ENCODE measurements at places on chromosomes 11 and 22.

DNA sequence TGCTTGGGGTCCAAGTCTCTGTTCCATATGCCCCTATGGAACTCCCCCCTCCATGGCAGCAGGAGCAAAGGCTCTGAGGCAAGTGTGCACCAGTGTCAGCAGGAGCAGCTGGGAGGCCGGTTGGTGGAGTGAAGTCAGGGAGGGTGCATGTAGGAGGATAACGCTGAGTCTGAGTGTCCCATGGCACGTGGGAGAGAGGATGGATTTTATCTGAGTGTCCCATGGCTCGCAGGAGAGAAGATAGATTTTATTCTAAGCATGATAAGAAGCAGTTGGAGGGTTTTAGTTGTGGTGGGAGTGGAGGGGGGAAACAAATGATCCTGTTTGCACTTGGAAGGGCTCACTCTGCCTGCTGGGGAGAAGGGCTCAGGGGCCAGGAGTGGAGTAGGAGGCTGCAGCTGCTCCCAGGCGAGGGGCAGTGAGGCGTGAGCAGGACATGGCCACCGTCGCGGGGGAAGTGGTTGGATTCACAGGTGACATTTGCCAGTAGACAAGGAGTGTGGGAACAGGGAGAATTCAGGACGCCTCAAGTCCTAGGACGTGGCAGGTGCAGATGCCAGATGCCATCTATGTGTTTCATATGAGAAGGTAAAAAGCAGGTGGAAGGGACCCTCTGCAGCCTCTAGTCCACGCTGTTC, 33.6 kb upstream of the PARVG start:
- no peak for DNase-seq

DNA sequence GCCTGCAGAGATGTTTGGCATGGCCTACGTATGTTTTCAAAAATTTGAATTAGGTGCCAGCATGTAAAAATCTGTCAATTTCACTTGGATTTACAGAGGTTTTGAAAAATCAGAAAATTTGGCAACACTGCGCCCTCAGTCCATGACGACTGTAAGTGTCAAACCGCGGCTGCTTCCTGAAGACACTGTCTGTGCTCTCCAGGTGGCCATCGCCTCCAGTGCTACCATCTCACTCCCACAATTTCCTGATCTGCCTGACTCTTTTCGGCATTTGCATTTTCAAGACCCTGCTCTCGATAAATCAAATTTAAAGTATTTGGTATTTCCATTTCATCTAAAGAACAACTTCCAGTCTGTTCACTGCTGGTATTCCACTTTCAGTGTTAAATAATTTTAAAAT, 34.6 kb downstream of the VSIG10L2 start:
- DNase-seq, result no peak

DNA sequence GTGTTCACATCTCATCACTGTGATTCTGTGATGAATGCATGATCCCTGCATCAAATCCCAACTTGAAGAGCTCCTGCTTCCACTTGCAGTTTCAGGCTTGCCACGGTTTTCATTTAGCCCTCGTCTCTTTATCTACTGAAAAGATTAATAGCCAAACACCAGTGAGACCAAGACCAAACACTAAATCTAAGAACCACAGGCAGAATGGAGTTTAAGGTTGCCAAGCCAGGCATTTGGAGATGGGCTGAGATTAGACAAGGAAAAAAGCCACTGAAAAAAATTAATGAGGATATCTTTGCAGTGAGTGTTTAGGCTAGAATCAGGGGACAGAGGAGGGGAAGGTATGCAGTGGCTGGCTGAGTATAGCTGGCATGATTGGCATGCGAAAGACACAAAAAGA, 227.2 kb upstream of the BLID start:
- DNase-seq, result no peak

DNA sequence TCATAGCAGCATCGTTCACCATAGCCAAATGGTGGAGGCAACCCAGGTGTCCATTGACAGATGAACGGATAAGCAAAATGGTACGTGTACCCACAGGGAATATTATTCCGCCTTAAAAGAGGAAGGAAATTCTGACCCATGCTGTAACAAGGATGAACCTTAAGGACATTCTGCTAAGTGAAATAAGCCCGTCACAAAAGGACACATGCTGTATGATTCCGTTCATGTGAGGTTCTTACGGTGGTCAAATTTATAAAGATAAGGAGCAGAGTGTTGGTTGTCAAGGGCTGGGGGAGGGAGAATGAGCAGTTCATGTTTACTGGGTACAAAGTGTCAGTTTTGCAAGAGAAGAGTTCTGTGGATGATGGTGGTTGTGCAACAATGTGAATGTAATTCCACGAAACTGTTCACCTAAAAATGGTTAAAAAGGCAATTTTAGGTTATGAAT, 26.3 kb downstream of the APOL1 start:
- DNase-seq, result no peak

DNA sequence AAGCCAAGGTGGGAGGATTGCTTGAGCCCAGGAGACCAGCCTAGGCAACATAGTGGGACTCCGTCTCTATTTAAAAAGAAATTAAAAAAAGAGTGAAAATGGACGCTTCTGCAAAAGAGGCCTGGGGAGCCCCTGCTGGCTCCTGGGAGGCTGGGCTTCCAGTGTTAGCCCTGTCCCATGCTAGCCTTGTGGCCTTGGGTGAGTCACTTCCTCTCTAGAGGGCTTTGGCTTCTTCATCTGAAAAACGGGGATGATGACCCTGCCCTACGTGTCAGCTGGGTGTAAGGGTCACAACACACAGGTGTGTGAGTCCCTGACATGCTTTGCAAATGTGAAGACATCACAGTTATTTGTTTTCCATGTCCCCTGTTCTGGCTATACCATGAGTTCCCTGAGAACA, 32.8 kb downstream of the FAM227A start:
- no peak for DNase-seq

DNA sequence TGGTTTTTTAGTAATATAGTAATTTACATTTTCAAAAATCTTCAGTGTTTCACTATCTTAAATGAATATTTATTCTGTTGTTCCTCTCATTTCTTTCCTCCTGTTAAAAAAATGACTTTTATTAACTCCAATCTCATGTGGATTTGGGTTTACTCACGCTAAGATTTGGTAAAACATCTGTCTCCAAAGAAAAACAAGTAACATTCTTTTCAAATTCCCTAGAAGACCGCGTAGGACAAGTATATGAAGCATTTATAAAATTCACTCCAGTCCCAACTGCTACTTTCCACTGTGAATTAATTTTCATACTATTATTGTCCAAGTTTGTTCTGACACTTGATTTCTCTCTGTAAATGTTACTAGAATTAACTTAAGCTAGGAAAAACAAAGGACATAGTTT, 26.2 kb downstream of the SBF2 start:
- no peak for DNase-seq

DNA sequence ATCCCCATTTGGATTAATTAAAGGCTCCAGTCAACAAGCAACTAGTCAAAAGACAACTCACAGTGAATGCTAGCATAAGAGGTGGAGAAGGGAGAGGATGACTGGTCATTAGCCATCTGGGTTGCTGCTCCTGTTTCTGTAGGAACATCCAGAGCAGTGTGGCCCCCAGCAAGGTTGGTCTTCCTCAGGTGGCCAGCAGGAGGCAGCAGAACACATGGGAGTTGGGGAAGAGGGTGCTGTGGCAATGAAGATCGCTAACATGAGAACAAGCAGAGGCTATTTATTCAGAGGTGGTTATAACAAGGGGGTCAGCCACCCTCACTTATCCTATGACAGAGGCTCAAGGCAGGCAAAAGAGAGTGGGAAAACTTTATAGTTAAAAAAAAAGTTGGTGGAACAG, 21.3 kb downstream of the IZUMO1R start:
- DNase-seq, result peak; percentile 31

- no peak for DNase-seq
These were observed 315 bp upstream of the TRPC6 start for GRCh38 chr11:101584129-101584515.

- no peak for DNase-seq
These were observed 54.1 kb downstream of the CEP164 start for GRCh38 chr11:117381481-117382387.

- DNase-seq, result no peak
These were observed 9.0 kb downstream of the TECTA start for GRCh38 chr11:121109916-121110586.

- peak; percentile 89 for DNase-seq
These were observed 55.1 kb downstream of the SESN3 start for GRCh38 chr11:95175818-95176380.

- no peak for DNase-seq
These were observed 13.6 kb upstream of the GALNT18 start for GRCh38 chr11:11635443-11635842.

DNA sequence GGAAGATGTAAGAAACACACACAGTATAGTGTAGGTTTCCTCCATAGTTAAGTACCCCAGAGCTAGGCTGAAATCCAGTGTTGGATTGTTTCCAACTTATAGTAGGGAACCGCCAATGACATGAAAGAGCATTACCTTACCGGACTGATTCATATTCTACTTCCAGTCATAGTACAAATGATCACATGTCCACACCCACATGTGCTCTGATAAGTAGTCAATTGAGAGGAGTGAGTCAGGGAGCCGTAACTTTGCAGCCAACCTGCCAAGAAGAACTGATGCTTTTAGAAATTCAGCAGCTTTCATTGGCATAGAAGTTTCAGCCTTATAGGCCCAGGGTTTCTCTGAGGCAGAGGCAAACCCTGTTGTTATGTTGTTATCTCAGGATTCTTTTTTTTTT, 240.6 kb downstream of the ETS1 start:
- no peak for DNase-seq

DNA sequence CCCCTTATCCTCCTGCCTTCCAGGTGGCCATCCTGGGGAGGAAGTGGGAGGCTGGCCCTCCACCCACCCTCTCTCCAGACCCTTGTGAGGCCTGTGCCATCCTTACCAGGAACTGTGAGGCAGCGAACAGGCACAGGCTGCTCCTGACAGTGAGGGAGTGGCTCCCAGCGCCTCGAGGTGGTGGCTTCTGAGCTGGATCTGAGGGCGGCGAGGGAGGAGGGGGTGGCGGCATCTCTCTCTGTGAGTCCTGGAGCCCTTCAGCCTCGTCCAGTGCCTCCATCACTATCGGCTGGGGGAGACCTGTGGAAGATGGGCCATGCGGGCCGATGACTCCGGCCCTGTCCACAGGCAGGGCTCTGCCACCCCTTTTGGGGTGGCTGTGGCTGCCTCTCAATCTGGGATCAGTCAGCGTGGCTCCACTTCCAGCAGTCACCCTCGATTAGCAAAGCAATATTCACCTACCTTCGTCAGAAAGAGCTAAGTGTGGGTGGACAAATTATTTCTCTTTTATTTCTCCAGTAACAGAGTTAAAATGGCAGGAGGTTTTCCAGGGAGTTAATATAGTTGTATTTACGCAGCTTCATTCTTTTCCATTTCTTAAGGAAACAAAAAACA, 18.0 kb upstream of the IGSF22 start:
- no peak for DNase-seq

GRCh38 chr11:45089676-45090499, 56.6 kb upstream of the PRDM11 start:
- no peak for DNase-seq

GRCh38 chr11:14059491-14059890, 97.0 kb downstream of the SPON1 start:
- DNase-seq, result no peak

- DNase-seq, result no peak
These were observed 513.0 kb downstream of the SOX6 start for GRCh38 chr11:15843309-15843872.

- no peak for DNase-seq
These were observed 42.9 kb downstream of the C11orf96 start for GRCh38 chr11:43985386-43985752.

DNA sequence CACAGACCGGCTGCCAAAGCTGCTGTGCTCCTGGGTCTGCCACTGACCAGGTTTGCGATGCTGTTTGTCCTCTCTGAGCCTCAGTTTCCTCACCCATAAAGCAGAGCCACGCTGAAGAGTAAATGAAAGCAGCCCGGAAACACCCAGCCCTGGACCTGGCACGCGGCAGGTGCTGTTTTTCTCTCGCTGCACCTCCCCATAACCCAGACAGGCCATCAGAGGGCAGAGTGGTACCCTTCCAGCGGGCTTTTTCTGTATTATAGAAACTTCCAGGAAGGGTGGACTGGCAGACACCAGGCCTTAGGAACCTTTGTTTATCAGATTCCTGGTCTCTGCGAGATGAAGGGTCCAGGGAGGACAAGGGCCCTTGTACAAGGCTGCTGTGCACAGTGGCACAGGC, 17.9 kb upstream of the FGF19 start:
- DNase-seq, result no peak

GRCh38 chr11:124829986-124830385, 29.8 kb upstream of the MSANTD2 start:
- no peak for DNase-seq

- DNase-seq, result no peak
These were observed 1.0 kb downstream of the ARHGAP8 start for GRCh38 chr22:44753189-44754042.

Data from CMK (cell line).